Stimulated activated CD4-positive, alpha-beta T cell treated with anti-CD3 and anti-CD28 coated beads, TNF-alpha, amount 100 ng/mL, for 24 hours (primary cell): ENCODE measurements at places on chromosomes 7 and 10.
A peak's percentile ranks its signal among the peaks of the same experiment; 100 is the strongest.

DNA sequence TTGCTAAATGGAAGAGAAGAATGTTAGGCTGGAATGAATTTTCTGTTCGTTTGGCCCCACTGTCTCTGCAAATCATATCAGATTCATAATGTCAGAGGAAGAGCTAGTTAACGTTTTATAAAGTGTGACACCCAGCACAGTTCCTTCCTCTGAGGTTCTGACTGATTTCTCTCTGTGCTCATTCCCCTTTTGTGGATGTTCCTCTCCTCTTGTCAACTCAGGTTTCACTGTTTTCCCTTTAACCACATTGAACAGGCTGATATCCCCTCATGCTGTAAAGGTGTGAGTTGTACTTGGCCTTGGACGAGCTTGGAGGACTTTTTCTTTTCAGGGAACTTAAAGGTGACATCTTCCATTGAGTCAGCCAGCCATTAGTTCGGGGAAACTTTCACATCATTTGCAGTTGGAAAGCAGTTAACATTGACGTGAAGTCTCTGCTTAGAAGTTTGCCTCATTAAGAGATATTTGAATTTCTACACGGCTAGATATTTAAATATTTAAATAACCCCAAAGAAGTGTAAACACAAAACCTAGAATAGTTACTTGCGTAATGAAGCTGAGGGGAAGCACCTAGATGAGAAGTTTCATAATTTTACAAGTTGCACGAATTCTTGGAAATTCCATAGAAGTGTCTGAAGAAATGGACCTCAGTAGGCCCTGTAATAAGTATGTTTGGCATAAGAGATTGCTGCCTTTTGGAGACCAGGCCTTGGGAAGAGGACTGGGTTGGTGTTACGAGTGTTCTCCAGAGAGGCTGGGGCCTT, 101.5 kb upstream of the EGR2 start:
- DNase-seq: no peak

DNA sequence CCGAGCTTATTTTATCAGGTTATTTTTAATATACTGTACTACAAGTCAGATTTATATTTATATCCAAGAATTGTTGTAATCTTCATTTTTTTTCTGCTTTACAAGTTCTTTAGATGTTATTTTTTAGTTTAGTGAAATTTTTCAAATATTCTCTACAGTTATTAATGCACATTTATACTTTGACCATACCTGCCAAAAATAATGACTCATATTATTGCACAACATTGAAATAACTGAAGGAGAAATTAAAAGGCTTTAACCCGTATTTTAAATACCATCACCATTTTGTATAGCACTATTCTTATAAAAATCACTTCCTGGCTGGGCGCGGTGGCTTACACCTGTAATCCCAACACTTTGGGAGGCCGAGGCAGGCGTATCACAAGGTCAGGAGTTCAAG, 278.5 kb downstream of the BICC1 start:
- no peak for DNase-seq

- DNase-seq: peak; percentile 96
Observed at GRCh38 chr7:66681491-66682349, 53.0 kb downstream of the KCTD7 start.

DNA sequence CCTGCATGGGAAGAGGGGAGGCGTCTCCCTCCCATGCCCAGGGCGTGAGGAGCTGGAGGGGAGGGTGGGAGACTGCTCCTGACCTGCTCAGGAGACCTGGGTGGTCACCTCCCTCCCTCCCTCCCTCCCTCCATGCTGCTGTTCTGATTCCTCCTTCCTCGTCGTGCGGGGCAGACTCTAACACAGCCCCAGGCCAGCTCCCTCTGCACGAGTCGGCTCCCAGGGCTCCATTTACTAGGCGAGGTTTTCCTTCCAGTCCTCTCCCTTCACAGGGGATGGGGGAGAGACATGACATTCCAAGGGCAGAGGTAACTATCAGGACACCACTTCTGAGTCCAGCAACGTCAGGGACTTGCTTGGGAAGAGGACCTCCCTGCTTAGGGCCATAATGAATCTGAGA, 23.6 kb downstream of the VIPR2 start:
- DNase-seq: no peak

GRCh38 chr7:105776986-105777910, 99.2 kb downstream of the ATXN7L1 start:
- no peak for DNase-seq
